Lower lobe of right lung (tissue), 2 donors: ENCODE measurements at places on chromosomes 3 and 15. TPM values are rescaled to one million over a fixed set of nuclear protein-coding genes. Genes with fewer than 3 reads are reported as not detected.

- no peaks in the 10 kb centered on the region for H3K27me3 ChIP-seq
- no peak for DNase-seq
- H3K27ac ChIP-seq, result no peak overlapping the region
- H3K4me1 ChIP-seq, result no peaks in the 10 kb centered on the region
- no peak overlapping the region for H3K4me3 ChIP-seq
Observed at GRCh38 chr3:59436164-59436958, 386.5 kb upstream of the CFAP20DC start.

GRCh38 chr3:84175449-84175848 is 783.3 kb upstream of the CADM2 start:
- no peaks in the 10 kb centered on the region for H3K36me3 ChIP-seq
- no peaks in the 10 kb centered on the region for H3K27me3 ChIP-seq
- no peak overlapping the region for H3K27ac ChIP-seq
- no peak for DNase-seq
- H3K4me3 ChIP-seq, result no peak overlapping the region

- no peak overlapping the region for H3K27ac ChIP-seq
- DNase-seq, result no peak
Observed at GRCh38 chr15:34753236-34753894, 1.4 kb downstream of the GJD2 start.

DNA sequence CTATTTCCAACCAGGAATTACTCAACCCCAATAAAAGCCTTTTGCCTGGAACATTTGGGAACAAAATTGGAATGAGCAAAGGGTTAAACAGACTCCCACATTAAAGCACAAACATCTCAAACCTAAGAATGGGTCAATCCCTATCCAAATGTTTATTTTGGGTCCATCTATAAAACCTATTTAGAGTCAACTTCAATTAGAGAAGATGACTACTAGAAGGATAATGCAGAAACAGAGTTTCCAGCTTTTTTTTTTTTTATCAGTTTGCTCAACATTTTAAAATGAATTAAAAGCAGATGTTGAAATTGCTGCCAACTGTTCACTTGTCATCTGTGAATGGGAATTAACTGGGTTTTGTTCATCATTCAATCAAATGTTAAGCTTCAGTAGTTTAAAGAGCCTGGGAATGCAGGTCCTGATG is 4.1 kb upstream of the TBC1D23 start:
- peaks cover 13% of the 10 kb centered on the region for H3K4me1 ChIP-seq
- no peak for DNase-seq
- no peak overlapping the region for H3K4me3 ChIP-seq

DNA sequence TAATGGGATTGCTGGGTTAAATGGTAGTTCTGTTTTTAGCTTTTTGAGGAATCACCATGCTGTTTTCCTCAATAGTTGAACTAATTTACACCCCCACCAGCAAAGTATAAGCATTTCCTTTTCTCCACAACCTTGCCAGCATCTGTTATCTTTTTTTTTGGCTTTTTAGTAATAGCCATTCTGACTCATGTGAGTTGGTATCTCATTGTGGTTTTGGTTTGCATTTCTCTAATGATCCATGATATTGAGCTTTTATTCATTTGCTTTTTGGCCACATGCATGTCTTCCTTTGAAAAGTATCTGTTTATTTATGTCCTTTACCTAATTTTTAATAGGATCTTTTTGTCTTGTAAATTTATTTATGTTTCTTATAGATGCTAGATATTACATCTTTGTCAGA is 288.2 kb downstream of the EPHA6 start:
- no peaks in the 10 kb centered on the region for H3K36me3 ChIP-seq
- no peak for DNase-seq
- H3K27me3 ChIP-seq, result no peaks in the 10 kb centered on the region
- no peaks in the 10 kb centered on the region for H3K4me1 ChIP-seq
- H3K27ac ChIP-seq, result no peak overlapping the region

HESX1 gene
- 0.86 TPM for total RNA-seq

DNA sequence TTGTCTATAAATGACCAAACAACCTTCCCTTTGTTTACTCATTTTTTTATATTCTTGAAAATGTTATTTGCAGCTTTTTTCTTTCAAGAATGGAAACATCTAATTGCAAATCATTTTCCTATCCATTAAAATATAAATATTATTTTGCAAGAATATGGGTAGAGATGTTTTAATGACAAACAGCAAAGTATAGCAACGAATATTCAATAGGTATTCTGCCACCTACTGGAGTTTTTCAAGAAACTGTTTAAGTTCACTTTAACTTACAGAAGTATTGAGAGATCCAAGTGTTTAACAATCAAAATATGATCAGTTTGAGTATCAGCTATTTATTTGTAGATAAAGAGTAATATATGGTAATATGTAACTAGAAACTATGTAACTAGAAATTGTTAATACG is 6.9 kb upstream of the EOGT start:
- peaks cover 49% of the 10 kb centered on the region for H3K36me3 ChIP-seq
- no peaks in the 10 kb centered on the region for H3K4me1 ChIP-seq
- DNase-seq, result no peak
- no peak overlapping the region for H3K27ac ChIP-seq
- no peaks in the 10 kb centered on the region for H3K27me3 ChIP-seq

DOCK3 gene
- total RNA-seq, result 1.5 TPM

DNA sequence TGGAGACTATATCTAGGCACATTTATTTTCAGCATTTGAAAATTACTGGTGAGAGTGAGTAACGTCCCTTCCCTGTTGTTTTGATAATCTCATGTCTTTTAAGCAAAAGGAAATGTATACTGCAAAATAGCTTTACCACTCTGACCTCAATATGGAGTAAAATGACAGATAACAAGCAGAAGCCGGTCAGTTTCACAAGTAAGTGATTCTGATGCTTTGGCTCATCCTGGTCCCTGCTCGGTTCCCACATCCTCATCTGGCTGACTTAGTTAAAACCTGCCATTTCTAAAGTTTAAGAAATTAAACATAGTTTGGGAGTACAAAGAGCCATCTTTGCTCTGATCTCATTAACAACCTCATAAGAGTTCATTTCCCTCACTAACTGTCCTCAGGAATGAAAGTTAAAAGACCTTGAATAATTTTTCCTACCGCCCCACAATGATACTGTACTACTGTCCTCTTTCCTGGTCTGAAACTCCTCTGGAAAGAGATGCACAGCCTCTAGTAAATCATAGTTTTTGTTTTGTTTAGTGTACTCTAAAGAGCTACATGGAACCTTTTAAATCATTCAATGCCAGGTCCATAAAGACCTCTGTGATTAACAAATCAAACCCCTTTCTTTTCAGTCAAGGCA is 72.3 kb upstream of the ICE2 start:
- no peaks in the 10 kb centered on the region for H3K27me3 ChIP-seq
- no peaks in the 10 kb centered on the region for H3K36me3 ChIP-seq
- H3K4me1 ChIP-seq, result peaks cover 10% of the 10 kb centered on the region
- no peak overlapping the region for H3K27ac ChIP-seq
- no peak for DNase-seq

DNA sequence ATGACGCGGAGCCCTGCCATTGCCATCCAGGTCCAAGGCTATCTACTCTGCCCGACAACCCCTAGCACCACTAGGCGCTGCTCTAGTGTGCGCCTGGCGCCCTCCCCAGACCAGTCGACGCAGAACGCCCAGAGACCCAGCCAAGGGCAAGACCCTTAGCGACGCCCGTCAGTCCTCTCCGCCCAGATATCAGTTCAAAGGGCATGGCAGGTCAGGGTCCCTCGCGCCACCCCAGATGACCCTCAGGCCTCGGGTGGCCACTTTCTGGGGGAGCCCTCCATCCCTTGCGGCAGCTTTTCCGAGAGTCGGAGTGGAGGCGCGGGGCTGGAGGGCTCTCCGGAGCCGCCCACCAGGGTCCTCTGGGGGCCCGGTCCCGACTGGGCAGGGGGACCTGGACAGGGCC is 371 bp upstream of the CLSTN2 start:
- H3K27me3 ChIP-seq, result peaks cover 47% of the 10 kb centered on the region
- H3K4me3 ChIP-seq, result peak overlapping the region; percentile 44
- no peaks in the 10 kb centered on the region for H3K36me3 ChIP-seq

DNA sequence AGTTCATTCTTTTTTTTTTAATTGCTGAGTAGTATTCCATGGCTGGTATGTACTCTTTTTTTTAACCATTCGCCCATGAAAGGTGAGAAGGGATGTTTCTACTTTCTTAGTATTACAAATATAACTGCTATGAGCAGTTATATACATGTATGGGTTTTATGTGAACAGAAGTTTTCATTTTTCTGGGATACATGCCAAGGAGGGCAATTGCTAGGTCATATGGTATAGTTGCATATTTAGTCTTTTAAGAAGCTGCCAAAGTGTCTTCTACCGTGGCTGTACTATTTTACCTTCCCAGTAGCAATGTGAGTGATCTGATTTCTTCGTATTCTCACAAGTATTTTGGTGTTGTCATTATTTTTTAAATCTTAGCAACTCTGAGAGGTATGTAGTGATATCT is 11.2 kb upstream of the KLHL40 start:
- no peaks in the 10 kb centered on the region for H3K27me3 ChIP-seq
- H3K4me1 ChIP-seq, result no peaks in the 10 kb centered on the region
- H3K36me3 ChIP-seq, result no peaks in the 10 kb centered on the region

CLDN1 gene
- 5.2 TPM for total RNA-seq

DNA sequence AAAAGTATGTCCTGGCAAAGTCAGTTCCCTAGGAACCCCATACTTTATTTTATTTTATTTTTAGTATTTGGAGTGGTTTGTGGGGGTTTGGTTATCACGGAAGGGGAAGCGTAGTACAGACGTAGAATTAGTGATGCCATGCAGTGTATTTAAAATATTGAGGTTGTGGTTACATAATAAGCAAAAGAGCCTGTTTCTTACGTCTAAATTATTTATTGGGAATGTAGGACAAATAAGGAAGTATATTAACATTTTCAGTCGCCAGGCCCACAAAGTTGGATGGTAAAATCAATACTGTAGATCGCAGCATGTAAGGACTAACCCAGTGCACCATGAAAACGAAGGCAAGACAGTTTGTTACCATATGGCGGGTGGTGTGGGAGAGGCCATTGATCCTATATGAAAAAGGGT is 558 bp downstream of the DTWD1 start:
- peak overlapping the region; percentile 94 for H3K27ac ChIP-seq
- H3K27me3 ChIP-seq, result no peaks in the 10 kb centered on the region
- peak overlapping the region; percentile 78 for H3K4me3 ChIP-seq
- peaks cover 23% of the 10 kb centered on the region for H3K4me1 ChIP-seq
- no peak for DNase-seq

GRCh38 chr3:174973465-174973864 is 114.3 kb downstream of the NAALADL2 start:
- no peaks in the 10 kb centered on the region for H3K4me1 ChIP-seq
- DNase-seq, result no peak
- no peak overlapping the region for H3K4me3 ChIP-seq

ATP13A5 gene
- 2.0 TPM for total RNA-seq

EXD1 gene
- not detected for total RNA-seq

CAND2 gene
- total RNA-seq, result 6.4 TPM

- H3K27me3 ChIP-seq, result no peaks in the 10 kb centered on the region
- H3K4me3 ChIP-seq, result no peak overlapping the region
- no peak overlapping the region for H3K27ac ChIP-seq
- H3K4me1 ChIP-seq, result no peaks in the 10 kb centered on the region
- DNase-seq, result no peak
Observed at GRCh38 chr15:80214910-80215309, 37.1 kb downstream of the CTXND1 start.

GRCh38 chr15:62624547-62625378 is 417.8 kb upstream of the TPM1 start:
- H3K36me3 ChIP-seq, result no peaks in the 10 kb centered on the region
- DNase-seq, result no peak
- H3K4me1 ChIP-seq, result no peaks in the 10 kb centered on the region
- H3K4me3 ChIP-seq, result no peak overlapping the region
- no peak overlapping the region for H3K27ac ChIP-seq
- H3K27me3 ChIP-seq, result no peaks in the 10 kb centered on the region

- no peak overlapping the region for H3K27ac ChIP-seq
- H3K4me1 ChIP-seq, result no peaks in the 10 kb centered on the region
- H3K27me3 ChIP-seq, result no peaks in the 10 kb centered on the region
- no peak overlapping the region for H3K4me3 ChIP-seq
- no peak for DNase-seq
- no peaks in the 10 kb centered on the region for H3K36me3 ChIP-seq
Observed at GRCh38 chr3:5616873-5617272, 429.4 kb downstream of the EDEM1 start.

- peaks cover 4% of the 10 kb centered on the region for H3K36me3 ChIP-seq
- H3K27me3 ChIP-seq, result peaks cover 7% of the 10 kb centered on the region
- no peak for DNase-seq
- no peak overlapping the region for H3K4me3 ChIP-seq
Observed at GRCh38 chr3:133931084-133931483, 35.4 kb upstream of the RAB6B start.

- H3K36me3 ChIP-seq, result peaks cover 65% of the 10 kb centered on the region
- H3K4me3 ChIP-seq, result no peak overlapping the region
- peaks cover 12% of the 10 kb centered on the region for H3K4me1 ChIP-seq
- no peaks in the 10 kb centered on the region for H3K27me3 ChIP-seq
- no peak overlapping the region for H3K27ac ChIP-seq
- DNase-seq, result no peak
Observed at GRCh38 chr3:44999782-45000181, 23.7 kb downstream of the EXOSC7 start.

DNA sequence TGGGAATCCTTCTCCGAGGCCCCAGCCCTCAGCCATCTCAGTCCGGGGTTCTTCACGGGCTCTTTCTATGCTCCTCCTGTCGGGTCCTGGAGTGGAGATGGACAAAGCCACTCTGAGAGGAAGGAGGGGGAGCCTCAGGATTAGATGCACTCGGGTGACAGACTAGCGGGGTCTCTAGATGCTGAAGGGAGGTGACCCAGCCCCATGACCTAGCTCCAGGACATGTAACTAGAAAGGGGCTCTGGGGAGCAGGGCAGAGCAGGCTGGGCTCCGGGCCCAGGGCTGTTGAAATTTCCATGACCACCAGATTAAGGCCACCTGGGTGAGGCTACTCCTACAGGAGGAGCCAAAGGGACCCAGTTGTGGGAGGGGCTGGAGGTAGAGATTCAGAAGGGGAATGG is 14.8 kb upstream of the SKIC8 start:
- no peak for DNase-seq
- no peak overlapping the region for H3K4me3 ChIP-seq
- no peaks in the 10 kb centered on the region for H3K4me1 ChIP-seq
- no peaks in the 10 kb centered on the region for H3K36me3 ChIP-seq

DNA sequence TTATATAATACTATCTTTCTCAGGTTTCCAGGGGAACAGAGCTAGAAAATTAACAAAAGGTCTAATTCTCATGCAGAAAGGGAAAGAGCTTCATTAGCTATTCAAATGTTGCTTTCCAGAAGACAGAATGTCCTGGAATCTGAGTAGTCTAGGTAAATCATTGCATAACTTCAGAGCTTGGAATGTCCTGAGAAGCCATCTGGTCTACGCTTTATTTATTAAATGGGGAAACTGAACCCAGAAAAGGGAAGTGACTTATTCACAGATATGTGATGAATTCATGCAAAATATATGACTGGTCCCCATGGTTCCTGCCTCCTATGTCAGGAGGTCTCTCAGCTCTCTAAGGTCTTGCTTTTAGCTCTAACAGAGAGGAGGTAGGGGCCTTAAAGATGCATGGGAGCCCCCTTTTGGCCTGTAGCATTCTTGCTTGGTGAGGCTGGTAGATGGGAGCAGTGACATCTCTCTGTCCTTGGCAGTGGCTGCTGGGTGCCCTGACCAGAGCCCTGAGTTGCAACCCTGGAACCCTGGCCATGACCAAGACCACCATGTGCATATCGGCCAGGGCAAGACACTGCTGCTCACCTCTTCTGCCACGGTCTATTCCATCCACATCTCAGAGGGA is 99.2 kb downstream of the CEMIP start:
- no peaks in the 10 kb centered on the region for H3K36me3 ChIP-seq
- no peak overlapping the region for H3K27ac ChIP-seq
- H3K4me1 ChIP-seq, result no peaks in the 10 kb centered on the region
- no peak overlapping the region for H3K4me3 ChIP-seq

ARRDC4 gene
- 52.8 TPM for total RNA-seq

GNB4 gene
- total RNA-seq, result 60.5 TPM

PAQR5 gene
- total RNA-seq, result 30.6 TPM
